ENCODE measurements at places on chromosomes 3 and 15.

DNA sequence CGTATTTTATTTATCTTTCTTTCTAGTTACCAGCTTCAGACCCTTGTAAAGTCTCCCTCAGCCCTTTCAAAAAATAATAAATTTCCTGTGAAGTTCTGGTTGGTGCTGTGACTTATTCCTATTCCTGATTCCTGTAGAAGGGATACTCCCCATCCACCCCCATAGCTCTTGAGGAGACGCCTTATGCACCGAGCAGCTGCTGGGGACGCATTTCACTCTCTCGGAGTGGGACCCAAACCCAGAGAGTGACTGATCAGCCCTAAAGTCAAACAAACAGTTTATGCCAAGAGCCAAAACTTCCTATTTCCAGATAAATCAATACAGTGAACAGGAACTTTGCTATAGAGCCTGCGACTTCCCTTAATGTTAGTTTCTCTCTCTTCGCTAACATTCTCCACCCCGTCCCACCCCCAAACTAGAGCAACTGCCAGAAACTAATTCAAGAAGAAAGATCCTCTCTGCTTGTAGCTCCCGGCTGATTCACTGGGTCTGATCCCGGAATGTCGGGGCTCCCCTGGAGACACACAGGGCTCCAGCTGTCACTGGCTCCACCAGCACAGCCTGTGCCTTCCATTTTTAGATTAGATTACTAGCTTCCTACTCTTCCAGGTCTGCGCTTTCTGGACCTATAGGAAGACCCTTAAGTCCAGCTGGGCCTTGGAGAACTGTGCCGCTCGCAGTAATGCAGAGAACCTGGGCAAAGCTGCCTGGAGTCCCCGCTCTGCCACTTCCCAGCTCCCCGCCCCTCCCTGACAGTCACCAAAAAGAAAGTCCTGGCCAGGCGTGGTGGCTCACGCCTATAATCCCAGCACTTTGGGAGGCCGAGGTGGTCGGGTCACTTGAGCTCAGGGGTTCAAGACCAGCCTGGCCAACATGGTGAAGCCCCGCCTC lies 45.2 kb downstream of the KLHL25 start:
- no peak for DNase-seq

- DNase-seq: no peak
Observed at GRCh38 chr3:187850258-187850921, 105.1 kb upstream of the BCL6 start.

GRCh38 chr3:21517184-21517583 lies 233.8 kb downstream of the ZNF385D start:
- DNase-seq: no peak

DNA sequence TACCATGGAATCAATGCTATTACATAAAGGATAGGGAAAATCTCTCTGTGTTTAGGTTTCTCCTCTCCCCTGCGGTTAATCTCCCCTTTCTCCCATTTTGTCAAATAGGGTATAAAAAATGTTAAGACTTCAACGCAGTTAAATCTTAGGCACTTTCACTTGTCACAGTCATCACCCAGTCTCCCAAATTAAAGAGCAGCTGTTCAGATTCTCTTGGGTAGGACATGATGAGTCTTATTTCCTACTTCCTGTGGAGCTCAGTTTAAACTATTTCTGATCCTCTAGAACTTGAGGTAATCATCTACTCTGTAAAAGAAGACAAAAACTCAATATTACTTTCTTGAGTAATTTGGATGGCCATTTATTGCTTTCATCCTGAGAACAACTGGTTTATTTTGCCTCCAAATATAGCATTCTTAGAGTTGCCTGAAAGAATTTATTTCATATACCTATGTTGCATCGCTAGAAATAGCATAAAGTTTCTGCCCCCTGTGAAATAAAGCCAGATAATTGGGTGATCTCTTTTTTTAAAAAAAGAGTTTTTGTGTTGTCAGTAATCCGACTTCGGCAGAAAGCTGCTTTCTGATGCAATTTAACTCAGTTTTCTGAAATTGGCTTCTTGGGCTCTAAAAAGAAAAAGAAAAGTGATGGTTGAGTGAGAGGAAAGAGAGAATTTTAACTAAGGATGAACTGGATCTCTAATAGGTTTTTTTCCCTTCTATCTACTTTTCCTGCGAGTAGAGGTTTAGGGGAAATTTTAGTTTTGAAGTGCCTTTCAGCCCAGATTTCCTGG lies 20.7 kb downstream of the RAP2B start:
- DNase-seq: no peak

DNA sequence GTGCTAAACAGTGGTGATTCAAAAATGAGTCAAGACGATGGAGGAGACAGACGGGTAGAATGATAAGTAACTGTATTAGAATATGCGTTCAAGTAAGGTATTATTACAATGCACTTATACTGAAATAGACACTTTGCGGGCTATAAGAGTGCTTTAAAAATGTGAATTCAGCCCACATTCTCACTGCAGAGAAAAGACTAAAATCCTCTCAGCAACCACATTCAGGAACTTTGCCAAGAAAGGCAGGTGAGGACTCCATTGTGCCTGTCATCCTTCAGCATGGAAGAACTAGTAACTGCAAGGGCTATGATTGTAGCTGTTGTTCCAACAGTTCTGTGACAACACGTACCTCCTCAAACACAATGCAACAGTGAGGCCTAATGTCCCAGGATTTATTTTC lies 272.0 kb downstream of the RORA start:
- no peak for DNase-seq

GRCh38 chr3:138806376-138807080 lies 28.2 kb downstream of the PIK3CB start:
- DNase-seq: no peak

DNA sequence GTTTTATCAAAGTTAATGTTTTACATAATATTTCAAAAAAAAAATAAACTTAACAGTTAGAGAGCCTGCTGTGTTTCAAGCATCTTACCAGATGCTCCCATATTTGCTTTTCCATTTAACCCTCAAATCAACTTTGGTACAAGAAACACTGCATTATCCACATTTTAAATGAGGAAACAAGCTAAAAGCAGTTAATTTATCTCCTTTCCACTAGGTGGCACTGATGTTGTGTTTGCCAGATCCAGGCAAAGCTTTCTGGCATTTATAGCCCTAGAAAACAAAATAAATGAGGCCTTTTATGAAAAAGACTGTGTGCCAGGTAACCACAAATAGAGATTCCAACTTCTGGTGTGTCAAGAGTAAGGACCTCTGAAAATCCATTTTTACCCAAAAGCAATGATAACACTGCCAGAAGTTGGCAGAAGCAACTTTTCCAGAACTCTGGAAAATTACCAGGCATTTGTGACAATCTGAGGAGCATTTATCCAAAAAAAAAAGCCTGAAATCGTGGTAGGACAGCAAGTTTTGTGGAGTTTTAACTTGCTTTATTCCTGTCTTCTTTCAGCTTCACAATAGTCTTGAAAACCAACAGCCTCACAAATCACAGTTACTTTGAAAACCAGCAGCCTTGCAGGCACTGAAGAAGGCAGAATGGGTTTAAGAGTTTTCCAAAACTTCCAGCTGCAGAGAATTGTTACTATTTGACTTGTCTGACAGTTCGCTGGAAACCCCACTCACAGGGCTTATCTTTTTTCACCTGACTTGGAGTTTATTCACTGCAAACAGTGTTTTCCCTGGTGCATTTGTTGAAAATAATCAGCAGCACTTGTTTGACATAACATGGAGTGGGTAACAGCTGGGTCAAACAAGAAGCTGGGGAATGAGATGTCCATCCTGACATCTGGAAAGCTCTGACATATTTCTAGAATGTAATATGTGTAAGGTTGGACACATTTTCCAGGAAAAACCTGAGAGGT lies 9.2 kb downstream of the FAM162A start:
- DNase-seq: peak; percentile 8

GRCh38 chr3:38984110-38984509 lies 67.6 kb downstream of the SCN11A start:
- no peak for DNase-seq

DNA sequence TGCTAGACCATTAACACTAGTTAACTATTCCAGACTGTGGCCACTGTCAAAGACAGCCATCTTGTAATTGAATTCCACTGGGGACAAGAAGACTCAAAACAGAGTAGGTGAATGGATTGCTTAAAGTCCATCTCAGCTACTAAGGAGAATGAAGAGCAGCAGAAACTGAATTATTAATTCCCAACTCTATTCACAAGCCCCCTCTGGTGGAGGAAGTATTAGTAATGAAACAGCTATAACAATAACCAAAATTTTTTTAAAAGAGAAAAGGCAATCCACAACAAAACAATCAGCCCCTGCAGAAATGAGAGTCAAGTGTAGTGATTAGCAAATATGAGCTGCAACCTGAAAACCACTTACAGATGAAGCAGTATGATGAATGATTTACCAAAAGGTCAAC lies 302.8 kb downstream of the FHIT start:
- no peak for DNase-seq

DNA sequence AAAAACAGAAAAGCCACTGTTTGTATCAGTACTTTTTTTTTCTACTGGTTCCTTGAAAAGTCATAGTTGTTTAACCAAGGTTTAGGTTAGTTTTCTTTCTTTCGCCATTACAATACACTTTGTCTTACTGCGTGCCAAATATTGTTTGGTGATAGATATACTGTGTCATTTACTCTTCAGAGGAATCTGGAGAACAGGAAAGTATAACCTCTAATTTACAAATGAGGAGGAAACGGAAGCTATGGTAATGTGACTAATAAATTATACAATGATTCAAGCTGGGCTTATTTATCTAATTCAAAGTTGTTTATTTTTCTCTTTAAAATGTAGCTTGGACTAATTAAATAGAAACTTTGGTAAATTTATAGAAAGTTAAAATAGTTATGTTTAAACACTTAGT lies 96.2 kb upstream of the ROBO2 start:
- DNase-seq: no peak

GRCh38 chr3:133264920-133265319 lies 134.9 kb upstream of the BFSP2 start:
- no peak for DNase-seq

DNA sequence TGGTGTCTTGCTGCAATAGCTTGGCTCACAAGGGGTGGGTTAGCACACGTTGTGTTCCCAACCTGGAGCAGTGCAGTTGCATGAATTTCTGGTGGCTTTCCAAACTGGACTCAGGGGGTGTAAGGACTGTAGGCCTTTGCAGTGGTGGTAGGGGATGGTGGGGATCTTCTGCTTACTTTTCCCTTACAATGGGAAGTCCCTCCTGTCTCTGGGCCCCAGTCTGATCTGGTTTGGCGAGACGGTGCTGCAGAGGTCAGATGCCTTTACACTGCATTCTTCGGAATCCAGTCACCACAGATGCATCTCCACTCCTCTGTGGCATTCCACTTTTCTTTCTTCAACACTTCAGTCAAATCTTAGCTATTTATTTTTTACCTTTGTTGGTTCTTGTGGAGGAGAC lies 132.1 kb downstream of the DOCK3 start:
- no peak for DNase-seq

- DNase-seq: no peak
Observed at GRCh38 chr3:60282866-60283265, 968.4 kb downstream of the FHIT start.

GRCh38 chr3:150412561-150413231 lies 4.6 kb downstream of the TSC22D2 start:
- peak; percentile 16 for DNase-seq

DNA sequence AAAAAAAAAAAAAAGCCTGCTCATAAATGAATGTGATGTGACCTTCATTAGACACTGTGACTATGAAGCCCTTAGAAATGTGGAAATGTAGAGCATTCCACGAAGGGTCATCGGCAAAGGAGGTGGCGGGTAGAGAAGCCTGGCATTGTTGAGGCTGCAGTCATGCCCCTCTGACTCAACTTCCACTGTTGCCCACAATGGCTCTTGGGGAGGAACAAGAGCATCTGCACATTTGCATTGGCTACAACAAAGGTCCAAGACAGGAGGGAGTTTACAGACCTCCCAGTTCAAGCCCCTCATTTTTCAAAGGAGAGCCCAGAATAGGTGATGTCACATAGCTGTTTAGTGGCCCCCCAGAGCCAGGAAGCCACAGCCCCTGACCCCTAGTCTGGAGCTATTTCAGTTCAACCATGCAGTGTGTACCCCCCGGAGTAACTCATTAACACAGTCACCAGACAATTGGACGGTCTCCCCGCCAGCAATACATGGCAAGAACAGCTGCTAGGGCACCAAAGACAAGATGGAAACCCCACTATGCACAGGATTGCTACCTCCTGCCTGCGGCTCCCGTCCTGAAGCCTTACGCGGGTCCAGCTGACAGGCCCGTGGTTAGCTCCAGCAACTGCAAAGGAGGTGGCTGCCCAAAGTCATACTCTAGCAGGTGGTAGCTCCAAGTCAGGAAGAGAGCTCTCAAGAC lies 56.2 kb downstream of the SH3BP5 start:
- DNase-seq: no peak

GRCh38 chr3:58629629-58630028 lies 36.9 kb downstream of the FAM3D start:
- DNase-seq: no peak

GRCh38 chr3:64686446-64686908 lies 1.3 kb downstream of the ADAMTS9 start:
- no peak for DNase-seq

GRCh38 chr3:97942801-97943546 lies 29.3 kb downstream of the RIOX2 start:
- DNase-seq: peak; percentile 65

GRCh38 chr3:131549340-131549739 lies 46.6 kb upstream of the MRPL3 start:
- DNase-seq: no peak

- no peak for DNase-seq
Observed at GRCh38 chr3:55329849-55330248, 157.3 kb downstream of the WNT5A start.

DNA sequence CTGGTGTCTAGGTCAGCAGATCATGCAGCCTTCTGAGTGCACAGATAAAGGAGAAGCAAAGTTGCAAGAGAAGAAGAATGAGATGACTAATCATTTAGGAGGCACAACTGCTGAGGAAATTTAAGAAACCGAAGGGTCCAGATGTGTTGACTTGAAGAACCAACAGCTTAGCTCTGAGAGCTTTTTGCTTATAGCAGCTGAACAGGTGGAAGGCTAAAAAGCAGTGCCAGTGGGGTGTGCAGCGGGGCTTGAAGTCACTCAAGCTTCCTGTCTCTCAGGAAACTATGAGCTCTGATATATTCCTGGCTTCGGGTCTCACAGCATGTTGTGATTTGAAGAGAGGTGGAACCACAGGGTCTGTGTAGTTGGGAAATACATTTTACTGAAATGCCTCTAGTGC lies 305.7 kb downstream of the RYR3 start:
- no peak for DNase-seq

- DNase-seq: no peak
Observed at GRCh38 chr15:51760805-51761204, 9.4 kb downstream of the TMOD2 start.

- no peak for DNase-seq
Observed at GRCh38 chr3:138935505-138935862, 11.5 kb downstream of the FOXL2 start.

DNA sequence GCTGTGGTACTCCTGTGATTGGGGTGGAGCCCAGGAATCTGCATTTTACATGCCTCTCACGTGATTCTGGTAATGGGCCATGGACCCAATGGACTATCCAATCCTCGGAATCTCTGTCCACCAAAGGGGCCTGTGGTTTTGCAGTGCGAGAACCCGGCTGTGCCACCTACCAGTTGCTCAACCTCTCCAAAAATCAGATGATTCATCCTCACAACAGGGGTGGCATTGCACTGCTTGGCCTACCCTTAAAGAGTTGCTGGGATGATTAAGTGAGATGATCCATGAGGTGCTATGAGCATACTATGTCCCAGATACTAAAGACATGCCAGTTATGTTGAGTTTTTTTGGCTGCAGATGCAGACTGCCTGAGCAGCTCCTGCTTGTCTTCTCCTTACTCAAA lies 5.1 kb downstream of the ANP32A start:
- no peak for DNase-seq

GRCh38 chr15:28895146-28895545 lies 9.4 kb downstream of the APBA2 start:
- DNase-seq: no peak
